ENCODE measurements at places on chromosomes 3 and 15.
A peak's percentile ranks its signal among the peaks of the same experiment; 100 is the strongest.

GRCh38 chr15:76829939-76830338, 75.2 kb downstream of the SCAPER start:
- no peak for DNase-seq

GRCh38 chr3:149555927-149556326, 81.4 kb downstream of the TM4SF4 start:
- no peak for DNase-seq

GRCh38 chr3:188546835-188547670, 393.1 kb downstream of the LPP start:
- DNase-seq: no peak

DNA sequence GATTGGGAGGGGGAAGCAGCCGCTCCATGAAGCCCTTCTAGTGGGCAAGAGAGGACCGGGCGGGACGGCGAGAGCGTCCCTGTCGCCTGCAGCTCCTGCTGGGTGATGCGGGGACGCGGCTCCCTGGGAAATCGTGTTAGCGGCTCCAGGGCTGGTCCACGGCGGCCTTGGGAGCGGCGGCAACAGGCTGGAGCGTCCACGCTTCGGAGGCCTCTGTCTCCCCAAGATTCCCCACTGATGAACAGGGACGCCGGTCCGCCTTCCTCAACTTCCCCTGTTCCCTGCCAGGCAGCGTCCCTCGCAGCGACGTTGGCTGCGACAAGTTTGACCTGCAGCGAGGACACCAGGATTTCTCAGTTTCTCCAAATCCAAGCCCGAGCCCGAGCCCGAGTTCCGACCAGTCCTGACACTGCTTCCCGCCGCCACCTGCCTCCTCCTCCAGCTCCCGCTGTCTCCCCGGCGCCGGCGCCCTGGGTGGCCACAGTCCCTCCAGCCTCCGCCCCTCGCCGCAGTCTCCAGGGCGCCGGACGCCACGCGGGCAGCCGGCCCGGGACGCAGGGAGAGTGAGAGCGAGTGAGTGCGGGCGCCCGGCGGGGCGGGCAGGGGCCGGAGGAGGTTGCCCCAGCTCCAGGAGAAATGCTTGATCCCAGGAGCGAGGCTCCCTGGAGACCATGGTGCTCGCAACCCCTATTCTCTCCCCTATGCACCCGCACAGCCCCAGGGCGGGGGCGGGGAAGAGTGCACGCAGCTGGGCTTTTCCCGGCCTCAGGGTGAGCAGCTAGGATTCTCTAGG, 78.1 kb upstream of the RNF7 start:
- no peak for DNase-seq

DNA sequence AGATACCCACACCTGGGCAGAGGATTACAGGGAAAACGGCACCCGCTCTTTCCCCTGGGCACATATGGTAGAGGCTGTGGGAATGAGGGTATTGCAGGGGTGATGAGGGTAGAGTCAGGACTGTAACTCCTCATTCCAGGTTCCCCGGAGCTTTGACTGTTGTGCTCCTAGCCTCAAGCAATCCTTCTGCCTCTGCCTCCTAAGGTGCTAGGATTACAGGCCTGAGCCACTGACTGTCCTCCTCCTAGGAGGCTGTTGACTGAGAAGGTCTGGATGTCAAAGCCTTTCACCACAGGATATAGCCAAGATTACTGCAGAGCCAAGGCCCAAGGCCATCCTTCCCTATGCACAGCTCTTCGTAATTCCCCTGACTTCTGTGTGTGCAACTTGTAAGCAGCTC, 1.1 kb upstream of the MPI start:
- DNase-seq: no peak

DNA sequence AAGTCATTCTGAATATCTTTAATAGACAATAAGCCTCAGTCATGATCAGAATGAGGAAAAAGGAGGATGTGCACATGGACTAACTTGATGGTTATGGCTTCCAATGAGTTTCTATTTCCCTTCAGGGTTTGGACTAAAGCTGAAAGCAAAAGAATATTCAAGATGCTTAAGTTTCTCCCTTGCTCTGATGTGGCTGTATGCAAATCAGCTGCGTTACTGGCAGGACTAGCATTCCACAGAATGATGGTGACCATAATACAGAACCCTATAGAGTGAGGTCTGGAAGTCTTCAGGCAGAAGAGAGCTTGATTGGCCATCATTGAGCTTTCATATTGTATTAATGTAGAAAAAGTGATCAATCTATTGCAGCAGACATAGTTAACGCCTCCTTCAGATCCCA, 466.0 kb downstream of the NLGN1 start:
- DNase-seq: no peak

DNA sequence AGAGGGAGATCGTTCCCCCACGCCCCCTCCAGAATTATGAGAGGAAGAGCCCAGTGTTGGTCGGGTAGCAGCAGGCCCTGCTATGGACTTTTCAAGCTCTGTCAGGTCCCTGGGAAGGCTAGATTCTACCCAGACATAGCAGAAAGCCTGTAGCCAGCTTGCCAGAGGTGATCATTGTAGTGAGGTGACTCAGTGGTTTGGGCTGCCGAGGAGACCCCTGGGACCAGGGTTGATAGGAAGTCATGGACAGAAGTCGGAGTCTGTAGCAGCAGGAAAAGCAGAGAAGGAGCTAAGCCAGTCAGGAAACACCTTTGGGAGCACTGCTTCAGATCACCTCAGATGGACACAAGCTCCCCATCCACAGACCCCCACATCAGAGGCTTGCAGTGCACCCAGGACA, 67.7 kb downstream of the CCNL1 start:
- DNase-seq: no peak

GRCh38 chr15:45458746-45459403, 63.7 kb downstream of the SLC30A4 start:
- DNase-seq: peak; percentile 66

DNA sequence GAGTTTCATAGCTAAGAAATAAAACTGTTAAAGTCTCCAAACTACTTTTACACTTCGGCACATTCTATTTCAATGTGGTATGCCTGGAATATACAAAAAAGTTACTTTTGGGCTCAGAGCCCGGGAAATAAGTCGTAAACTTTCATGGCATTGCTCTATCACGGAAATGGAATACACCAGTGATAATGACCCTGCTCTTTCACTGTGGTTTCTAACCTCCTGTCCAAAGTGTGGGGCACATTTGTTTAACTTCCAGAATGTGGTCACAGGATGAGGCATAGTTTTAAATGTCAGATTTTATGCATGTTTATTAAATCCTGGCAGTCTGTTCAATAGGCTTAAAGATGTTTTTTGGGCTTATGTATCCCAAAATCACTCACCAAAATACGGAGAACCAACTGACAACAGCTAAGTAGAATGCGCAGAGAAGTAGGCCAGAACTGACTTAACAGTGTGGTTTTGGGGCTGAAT, 5.1 kb downstream of the CXCR6 start:
- no peak for DNase-seq

- DNase-seq: no peak
Measured at GRCh38 chr3:159635047-159635641, 353.5 kb upstream of the IL12A start.

- DNase-seq: no peak
Measured at GRCh38 chr15:40137303-40138200, 23.3 kb upstream of the BUB1B start.

GRCh38 chr15:86810329-86810728, 730.7 kb downstream of the AGBL1 start:
- no peak for DNase-seq

Measured in activated T-helper 1 cell treated with anti-CD3 and anti-CD28 coated beads, Interleukin-2, amount 50 U/mL, for 16 hours (primary cell).